Gastrocnemius medialis (tissue), 4 donors: ENCODE measurements at places on chromosomes 3 and 15. TPM values are rescaled to one million over a fixed set of nuclear protein-coding genes. Genes with fewer than 3 reads are reported as not detected.

GRCh38 chr3:172513488-172513887 lies 9.7 kb downstream of the TNFSF10 start:
- H3K4me3 ChIP-seq, result no peak overlapping the region
- peaks cover 52% of the 10 kb centered on the region for H3K4me1 ChIP-seq
- DNase-seq, result no peak
- peak overlapping the region; percentile 75 for H3K27ac ChIP-seq
- no peaks in the 10 kb centered on the region for H3K36me3 ChIP-seq

Gene FANCD2OS
- total RNA-seq, result not detected

Gene TMCC1
- 20.7 TPM for total RNA-seq

DNA sequence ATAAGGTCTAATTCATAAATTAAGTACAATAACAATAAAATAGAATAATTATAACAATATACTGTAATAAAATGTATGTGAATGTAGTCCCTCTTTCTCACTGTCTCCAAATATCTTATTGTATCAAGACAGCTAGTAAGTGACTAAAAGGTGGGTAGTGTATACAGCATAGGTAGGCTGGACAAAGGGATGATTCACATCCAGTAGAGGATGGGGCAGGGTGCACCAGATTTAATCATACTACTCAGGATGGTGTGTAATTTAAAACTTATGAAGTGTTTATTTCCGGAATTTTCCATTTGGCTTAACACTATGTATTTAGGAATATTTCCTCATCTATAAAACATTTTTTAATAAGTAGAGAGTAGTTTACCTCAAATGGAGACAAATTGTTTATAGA lies 876.1 kb upstream of the CADM2 start:
- H3K27ac ChIP-seq, result no peak overlapping the region
- H3K4me3 ChIP-seq, result no peak overlapping the region
- no peak for DNase-seq
- no peaks in the 10 kb centered on the region for H3K27me3 ChIP-seq
- no peaks in the 10 kb centered on the region for H3K36me3 ChIP-seq

DNA sequence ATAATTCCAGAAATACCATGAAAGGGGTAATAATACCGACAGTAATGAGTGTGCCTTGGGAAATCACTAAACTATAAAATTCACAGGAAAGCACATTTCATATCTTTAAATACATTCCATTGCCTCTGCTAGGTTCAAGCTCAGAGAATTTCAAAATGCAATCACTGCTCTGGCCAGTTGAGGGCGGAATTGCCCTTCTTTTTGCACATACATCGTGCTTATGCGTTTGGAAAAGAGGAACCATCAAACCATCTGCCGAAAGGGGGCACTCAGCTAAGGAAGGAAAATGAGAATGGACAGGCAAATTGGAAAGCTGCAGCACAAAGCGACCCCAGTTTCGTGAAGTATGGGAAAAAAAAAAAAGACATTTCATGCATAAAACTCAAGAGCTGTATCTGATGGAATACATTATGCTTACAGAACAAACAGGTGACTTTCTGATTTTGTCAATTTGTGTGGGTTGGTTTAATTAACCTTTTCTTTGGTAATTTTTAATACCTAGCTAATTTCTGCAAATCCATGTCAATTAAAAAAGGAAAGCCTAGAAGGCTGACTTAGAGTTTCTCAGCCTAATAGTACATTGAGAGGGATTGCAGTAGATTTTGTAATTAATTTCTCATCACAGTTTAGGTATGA lies 61.4 kb downstream of the TUSC7 start:
- H3K4me3 ChIP-seq, result no peak overlapping the region
- peak; percentile 14 for DNase-seq
- H3K4me1 ChIP-seq, result no peaks in the 10 kb centered on the region
- H3K36me3 ChIP-seq, result no peaks in the 10 kb centered on the region
- no peaks in the 10 kb centered on the region for H3K27me3 ChIP-seq

GRCh38 chr3:138872632-138873031 lies 37.9 kb upstream of the PIK3CB start:
- no peak overlapping the region for H3K4me3 ChIP-seq
- H3K27me3 ChIP-seq, result no peaks in the 10 kb centered on the region
- H3K36me3 ChIP-seq, result no peaks in the 10 kb centered on the region
- H3K4me1 ChIP-seq, result no peaks in the 10 kb centered on the region
- no peak for DNase-seq

GRCh38 chr3:8470801-8471200 lies 30.8 kb upstream of the LMCD1 start:
- H3K36me3 ChIP-seq, result no peaks in the 10 kb centered on the region
- H3K27ac ChIP-seq, result no peak overlapping the region
- H3K4me3 ChIP-seq, result no peak overlapping the region
- no peaks in the 10 kb centered on the region for H3K27me3 ChIP-seq

GRCh38 chr3:10667901-10668476 lies 148.0 kb upstream of the SLC6A11 start:
- H3K27me3 ChIP-seq, result no peaks in the 10 kb centered on the region
- H3K27ac ChIP-seq, result no peak overlapping the region
- no peak overlapping the region for H3K4me3 ChIP-seq
- DNase-seq, result no peak
- no peaks in the 10 kb centered on the region for H3K36me3 ChIP-seq

DNA sequence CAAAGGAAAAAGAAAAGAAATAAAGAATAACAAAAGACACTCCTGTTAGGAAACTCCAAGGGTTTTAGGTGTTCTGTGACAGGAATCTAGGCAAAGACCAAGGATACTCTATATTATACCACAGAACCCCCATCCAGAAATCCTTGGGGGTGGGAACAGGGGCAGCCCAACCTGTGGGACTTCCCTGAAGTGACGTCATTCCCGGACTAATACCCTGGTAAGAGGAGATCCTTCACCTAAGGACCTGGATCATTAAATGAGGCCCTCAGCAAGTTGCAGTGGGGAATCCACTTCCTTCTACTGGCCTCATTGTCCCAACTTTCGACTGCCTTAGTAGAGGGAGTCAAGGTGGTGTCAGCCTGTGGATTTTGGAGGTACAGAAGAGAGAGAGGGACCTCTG lies 41.1 kb upstream of the ZNF148 start:
- no peaks in the 10 kb centered on the region for H3K4me1 ChIP-seq
- H3K4me3 ChIP-seq, result no peak overlapping the region
- H3K27me3 ChIP-seq, result no peaks in the 10 kb centered on the region
- H3K36me3 ChIP-seq, result no peaks in the 10 kb centered on the region

DNA sequence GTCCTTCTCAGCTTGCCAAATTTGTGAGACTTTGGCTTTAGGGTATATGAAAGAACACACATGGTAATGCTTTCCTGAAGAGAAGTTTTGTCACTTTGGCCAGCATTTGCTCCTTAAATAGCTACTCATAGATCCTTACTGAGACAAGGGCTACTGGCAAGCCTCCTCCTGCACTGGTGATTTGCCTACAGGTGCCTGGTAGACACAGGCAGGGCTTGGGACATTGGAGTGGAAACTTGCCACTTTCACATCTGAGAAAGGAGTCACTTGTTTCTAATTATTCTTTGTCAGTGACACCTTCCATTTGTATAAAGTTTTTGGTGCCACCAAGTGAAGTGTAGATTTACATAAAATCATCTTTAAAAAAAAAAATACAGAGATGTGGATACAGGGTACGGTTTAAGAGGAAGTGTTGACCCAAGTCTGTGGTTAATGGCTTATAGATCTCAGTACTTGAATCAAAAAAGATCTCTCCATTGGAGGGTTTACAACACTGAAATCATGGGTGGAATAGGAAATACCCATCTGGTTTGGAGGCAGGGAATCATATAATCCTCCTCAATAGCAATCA lies 132.8 kb upstream of the GADL1 start:
- H3K36me3 ChIP-seq, result no peaks in the 10 kb centered on the region
- no peak overlapping the region for H3K27ac ChIP-seq
- no peaks in the 10 kb centered on the region for H3K27me3 ChIP-seq
- H3K4me3 ChIP-seq, result no peak overlapping the region
- no peak for DNase-seq

Gene CFAP44
- 0.59 TPM for total RNA-seq

DNA sequence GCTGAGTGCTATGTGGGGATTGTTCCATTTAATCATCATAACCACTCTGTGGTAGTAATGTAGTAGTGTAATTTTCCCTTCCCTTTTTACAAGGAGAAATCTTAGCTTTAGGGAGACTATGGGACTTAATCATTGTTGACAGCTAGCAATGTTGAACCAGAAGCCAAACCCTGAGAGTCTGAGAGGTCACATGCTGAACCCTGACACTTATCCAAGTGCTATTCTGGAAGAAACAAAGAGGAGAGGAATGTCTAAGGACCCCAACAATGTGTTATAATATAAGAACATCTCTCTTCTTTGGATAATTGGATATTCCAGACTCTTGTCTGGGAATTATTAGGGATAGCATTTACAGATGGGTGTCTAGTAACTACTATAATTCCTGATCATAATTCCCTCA lies 58.4 kb downstream of the GAP43 start:
- no peak overlapping the region for H3K4me3 ChIP-seq
- no peaks in the 10 kb centered on the region for H3K4me1 ChIP-seq
- DNase-seq, result no peak

Gene IQCH
- total RNA-seq, result 0.38 TPM

DNA sequence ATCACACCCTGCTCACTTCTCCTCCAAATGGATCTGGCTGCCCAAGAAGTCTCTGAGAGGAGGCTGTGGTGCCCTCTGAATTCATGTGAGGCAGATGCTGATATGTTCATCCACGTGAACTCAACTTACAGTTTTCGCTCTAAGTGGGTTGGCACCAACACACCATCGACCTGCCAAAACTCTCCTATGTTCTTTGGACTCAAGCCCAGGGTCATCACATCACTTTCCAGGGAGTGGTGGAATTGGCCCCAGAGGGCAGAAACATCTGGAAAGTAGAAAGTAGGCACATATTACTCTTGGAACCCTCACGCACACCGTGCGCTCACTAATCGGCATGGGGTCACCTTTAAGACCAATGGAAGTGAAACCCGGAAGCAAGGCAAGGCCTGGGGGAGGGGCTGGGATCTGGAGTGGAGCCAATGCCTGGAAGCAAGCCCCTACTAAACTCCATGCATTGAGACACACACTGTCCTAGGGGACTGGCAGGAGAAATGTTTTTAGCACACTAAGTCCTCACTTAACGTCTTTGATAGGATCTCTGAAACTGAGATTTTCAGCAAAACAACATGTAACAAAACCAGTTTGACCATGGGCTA lies 41.4 kb downstream of the SSUH2 start:
- no peak overlapping the region for H3K4me3 ChIP-seq
- no peak overlapping the region for H3K27ac ChIP-seq
- peaks cover 46% of the 10 kb centered on the region for H3K4me1 ChIP-seq
- no peaks in the 10 kb centered on the region for H3K36me3 ChIP-seq

- peaks cover under 1% of the 10 kb centered on the region for H3K4me1 ChIP-seq
- H3K4me3 ChIP-seq, result no peak overlapping the region
- DNase-seq, result no peak
- no peaks in the 10 kb centered on the region for H3K27me3 ChIP-seq
- no peak overlapping the region for H3K27ac ChIP-seq
These were observed 29.2 kb upstream of the TPRG1 start for GRCh38 chr3:189142527-189142926.

GRCh38 chr15:74365598-74366445 lies 1.6 kb downstream of the CYP11A1 start:
- no peak for DNase-seq
- H3K4me1 ChIP-seq, result peaks cover 6% of the 10 kb centered on the region
- H3K36me3 ChIP-seq, result no peaks in the 10 kb centered on the region
- no peaks in the 10 kb centered on the region for H3K27me3 ChIP-seq

GRCh38 chr3:23324745-23325144 lies 121.6 kb downstream of the UBE2E2 start:
- H3K27ac ChIP-seq, result no peak overlapping the region
- no peaks in the 10 kb centered on the region for H3K27me3 ChIP-seq
- H3K4me1 ChIP-seq, result peaks cover 24% of the 10 kb centered on the region
- H3K36me3 ChIP-seq, result no peaks in the 10 kb centered on the region
- H3K4me3 ChIP-seq, result no peak overlapping the region
- DNase-seq, result no peak

DNA sequence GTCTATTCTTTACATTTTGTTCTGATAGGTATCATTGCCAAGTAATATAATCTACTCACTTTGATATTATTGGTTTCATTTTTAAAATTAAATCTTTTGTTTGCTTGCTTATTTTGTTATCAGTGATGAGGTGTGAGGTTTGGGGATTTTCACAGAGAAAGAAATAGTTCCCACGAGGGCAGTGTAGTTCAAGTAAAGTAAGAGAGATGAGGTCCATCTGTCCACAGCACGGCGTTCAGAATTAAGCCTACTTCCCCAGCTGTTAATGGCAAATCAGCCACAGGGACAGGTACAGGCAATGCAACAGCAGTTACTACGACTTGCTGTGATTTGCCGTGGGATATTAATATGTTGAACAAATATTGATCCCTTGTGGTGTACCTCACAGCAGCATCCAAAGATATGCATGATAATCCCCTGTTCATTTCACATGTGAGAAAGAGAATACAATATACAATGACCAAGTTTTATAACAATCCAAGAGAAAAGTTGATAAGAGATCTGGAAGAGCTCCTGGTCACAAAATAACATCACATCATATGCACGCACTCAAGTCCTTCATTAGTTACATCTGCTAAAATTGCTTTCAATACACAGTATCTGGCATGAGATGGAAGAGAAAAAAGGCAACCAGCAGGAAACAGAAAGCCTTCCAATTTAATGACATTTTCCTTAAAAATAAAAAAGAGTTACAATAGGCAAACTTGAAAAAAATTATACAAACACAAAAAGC lies 131.6 kb downstream of the TUSC7 start:
- DNase-seq, result no peak
- H3K27me3 ChIP-seq, result no peaks in the 10 kb centered on the region
- no peaks in the 10 kb centered on the region for H3K36me3 ChIP-seq
- H3K4me1 ChIP-seq, result no peaks in the 10 kb centered on the region
- no peak overlapping the region for H3K27ac ChIP-seq

GRCh38 chr3:177320765-177321247 lies 123.5 kb upstream of the TBL1XR1 start:
- H3K27me3 ChIP-seq, result no peaks in the 10 kb centered on the region
- H3K4me1 ChIP-seq, result no peaks in the 10 kb centered on the region
- H3K27ac ChIP-seq, result no peak overlapping the region
- H3K36me3 ChIP-seq, result no peaks in the 10 kb centered on the region
- no peak overlapping the region for H3K4me3 ChIP-seq

- no peak for DNase-seq
- H3K27ac ChIP-seq, result no peak overlapping the region
- H3K4me1 ChIP-seq, result no peaks in the 10 kb centered on the region
- no peak overlapping the region for H3K4me3 ChIP-seq
- H3K36me3 ChIP-seq, result no peaks in the 10 kb centered on the region
These were observed 648.8 kb downstream of the NLGN1 start for GRCh38 chr3:174046311-174046710.
